ENCODE measurements at places on chromosomes 3 and 15.
A peak's percentile ranks its signal among the peaks of the same experiment; 100 is the strongest.

DNA sequence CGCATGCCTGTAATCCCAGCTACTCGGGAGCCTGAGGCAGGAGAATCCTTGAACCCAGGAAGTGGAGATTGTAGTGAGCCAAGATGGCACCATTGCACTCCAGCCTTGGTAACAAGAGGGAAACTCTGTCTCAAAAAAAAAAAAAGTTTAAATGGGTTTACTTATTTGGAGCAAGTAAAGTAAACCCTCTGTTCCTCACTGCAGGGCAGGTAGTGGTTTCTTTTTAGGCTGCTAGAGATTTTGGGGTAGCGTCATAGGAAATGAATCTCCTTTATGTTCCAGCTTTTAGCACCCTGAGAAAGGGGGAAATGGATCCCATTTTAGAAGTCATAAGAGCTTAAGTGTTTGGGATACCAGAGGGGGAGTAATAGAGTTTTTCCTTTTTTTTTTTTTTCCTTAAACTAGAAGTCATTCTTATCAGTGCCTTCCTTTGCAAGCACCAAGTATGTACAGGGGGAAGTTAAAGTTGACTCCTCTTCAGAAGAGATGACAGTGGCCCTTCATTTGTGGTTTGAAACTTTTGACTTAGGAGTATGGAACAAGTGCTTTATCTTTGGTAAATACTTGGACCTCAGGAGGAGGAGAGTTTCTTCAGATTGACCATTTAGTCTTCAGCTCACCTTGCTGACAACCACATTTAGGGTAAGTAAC, 8.0 kb downstream of the PXK start:
- no peak for DNase-seq

DNA sequence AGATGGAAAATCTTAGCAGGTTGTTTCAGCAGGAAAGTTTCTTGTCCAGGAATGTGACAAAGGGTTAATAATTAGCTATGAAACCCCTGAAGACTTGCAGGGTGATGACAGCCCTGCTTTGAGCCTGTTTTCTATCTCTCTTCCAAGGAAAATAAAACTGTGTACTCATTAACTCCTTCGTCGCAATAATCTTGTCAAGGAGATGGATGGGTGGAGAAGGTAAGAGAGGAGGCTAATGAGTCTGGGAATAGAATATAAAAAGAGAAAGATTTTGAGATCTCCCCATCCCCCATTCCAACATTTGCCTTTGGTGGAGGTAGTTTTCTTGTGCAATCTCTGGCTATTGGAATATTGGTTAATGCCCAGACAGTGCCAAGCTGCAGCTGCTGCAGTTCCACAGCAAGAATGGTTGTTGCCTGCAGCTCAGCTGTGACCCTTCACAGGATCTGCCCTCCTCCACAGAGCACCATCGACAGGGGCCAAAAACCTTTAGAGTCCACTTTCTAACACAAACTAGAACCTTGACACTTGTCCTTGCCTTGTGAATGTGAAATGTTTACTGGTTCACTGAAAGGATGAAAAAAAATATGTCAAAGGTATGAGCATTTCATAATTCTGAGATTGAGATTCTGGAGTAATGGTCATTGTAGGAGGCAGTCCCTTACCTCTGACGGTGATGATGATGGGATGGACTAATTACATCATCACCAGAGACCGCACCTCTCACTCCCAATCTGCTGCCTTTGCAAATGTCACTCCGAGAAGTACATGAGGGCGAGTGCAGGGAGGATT, 4.2 kb upstream of the LRIG1 start:
- no peak for DNase-seq

DNA sequence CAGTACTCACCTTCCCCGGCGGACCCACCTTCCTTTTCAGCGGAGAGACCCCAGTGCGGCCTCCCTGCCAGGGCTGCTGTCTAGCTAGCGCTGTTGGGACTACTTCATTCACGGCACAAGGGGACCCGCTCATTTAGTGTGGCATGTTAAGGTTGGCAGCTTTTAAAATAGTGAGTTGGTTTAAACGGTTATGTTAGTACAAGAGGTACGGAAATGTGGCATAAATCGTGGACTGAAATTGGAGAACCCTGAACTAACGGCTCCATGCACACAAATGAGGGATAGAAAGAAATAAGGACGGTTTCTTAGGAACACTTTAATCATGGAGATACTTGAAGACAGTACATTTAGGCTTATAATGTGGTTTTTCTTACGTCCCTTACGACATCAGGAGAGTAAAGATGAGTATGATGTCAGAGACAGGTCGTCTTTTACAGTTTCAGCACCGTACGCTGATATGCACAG, 752 bp downstream of the CEP63 start:
- DNase-seq = no peak

DNA sequence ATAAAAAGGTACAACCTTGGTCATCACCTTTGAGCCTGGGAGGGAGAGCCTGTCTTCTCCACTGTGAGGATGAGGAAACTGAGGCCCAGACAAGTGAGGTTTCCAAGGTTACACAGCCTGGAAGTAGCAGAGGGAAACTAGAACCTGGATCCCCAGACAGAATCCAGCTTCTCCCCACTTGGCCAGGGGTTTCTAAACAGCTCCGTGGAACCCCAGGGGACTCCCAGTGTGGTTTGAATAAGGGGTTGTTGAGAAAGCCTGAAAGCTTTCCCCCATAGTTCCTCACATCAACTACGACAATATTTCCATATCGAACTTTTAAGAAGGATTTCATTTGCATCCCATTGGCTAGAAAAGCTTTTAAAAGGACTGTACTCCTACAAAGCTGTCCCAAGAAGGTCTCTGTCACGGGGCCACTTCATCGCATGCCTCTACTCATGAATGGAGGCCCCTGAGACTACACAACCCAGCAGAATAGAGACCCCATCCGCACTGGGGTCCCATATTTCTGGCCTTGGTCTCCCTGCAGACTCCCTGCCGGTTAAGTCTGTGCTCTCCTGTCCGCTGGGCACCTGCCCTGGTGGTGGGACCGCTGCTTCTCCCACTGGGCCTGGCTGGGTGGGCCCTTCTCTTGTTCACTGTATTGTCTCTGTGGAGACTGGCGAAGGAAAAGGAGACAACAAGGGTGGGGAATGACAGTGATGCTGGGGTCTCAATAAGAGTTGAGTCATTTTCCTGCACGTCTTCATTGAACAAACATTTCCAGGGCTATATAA, 178.5 kb downstream of the SMAD6 start:
- DNase-seq = no peak

DNA sequence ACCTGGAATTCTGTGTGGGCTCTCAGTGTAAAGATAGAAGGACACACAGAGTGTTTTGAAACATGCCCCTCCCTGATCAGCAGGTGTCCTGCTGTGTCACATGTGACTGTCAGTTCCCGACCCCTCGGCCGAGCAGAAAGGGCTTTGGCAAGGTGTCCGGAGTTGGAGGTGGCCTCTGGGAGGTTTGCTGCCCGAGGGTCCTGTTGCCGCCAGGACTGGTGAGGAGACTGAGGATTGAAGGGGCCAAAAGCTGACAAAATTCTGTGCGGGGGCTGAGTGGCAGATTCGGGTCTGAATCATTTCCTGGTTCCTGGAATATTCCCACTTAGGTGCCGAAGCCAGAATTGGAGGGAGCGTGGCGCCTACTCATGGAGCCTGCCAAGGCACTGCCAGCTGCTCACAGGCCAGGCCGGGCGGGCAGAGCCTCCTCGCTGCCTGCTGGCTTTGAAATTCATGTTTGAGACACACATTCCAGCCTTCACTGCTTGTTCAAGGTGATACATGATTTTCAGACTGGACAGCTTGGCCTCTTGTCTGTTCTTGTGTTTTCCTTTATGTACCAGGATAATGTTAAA, 83.8 kb downstream of the APBA2 start:
- peak; percentile 29 for DNase-seq

DNA sequence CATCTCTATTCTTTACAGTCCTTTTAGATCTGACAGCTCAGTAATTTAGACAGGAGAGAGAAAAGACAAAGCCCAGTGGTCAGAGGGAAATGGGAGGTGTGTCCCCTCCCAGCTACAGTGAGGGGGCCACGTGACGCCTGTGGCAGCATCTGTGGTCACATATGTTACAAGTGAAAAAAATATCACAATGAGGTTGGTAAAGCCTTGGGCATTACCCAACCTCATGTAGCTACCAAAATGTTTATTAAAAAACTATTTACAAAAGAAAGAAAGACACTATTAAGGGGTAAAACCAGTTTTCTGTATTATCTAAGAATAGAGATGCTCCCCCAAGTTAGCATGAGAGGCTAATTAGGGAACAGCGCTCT, 42.9 kb upstream of the PLCL2 start:
- DNase-seq = no peak

DNA sequence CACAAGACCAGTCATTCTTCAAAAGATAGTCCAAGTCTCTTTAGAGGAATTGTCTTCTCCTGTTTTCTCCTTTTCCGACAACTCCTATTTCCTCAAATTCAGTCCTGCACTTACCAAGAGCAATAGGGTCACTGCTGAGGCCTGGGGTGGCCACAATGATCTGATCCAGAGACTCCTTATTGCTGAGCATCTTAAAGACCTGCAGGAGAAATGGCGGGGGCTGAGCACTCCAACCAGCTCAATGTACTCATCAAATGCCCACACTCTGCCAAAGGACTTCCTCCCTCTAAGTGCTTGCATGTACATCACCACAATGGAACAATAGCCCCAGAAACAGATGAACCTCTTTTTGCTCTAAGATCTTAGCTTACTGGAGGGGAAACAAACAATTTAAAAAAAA, 9.6 kb downstream of the UBL7 start:
- peak; percentile 20 for DNase-seq

DNA sequence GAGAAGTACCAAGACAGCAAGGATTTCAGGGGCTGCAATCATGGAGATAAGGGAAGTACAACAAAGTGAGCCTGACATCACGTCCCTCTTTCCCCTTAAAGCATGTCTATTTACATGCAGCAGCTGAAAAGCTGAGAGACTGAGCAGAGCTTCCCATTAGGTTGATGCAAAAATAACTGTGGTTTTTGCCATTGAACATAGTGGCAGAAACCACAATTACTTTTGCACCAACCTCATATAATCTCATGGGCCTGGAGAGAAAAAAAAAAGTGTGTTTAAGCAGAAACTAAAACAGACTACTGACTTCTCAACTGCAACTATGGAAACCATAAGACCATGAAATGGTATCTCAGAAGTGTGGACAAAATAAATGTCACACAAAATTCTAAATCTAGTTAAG, 48.3 kb downstream of the CCDC12 start:
- no peak for DNase-seq

DNA sequence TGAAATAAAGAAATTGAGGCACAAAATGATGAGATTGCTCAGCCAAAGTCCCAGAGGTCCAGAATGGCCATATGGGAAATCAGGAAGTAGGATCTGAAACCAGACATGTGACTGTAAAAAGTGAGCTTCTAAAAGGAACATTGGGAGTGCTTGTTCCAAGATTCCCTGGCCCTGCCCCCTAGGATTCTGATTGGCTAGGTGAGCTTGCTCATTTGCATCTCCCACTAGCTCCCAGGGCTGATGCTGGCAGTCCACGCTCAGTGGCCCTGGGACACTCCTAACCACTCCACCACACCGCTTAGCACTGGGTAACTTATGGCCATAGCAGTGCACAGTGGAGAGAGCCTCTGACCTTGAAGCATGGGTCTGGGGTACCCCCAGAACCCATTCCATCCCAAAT, 326.7 kb downstream of the NTRK3 start:
- no peak for DNase-seq

- DNase-seq = no peak
Measured at GRCh38 chr3:13109516-13109915, 36.3 kb upstream of the IQSEC1 start.

- DNase-seq = no peak
Measured at GRCh38 chr15:82128401-82129148, 82.8 kb upstream of the MEX3B start.

DNA sequence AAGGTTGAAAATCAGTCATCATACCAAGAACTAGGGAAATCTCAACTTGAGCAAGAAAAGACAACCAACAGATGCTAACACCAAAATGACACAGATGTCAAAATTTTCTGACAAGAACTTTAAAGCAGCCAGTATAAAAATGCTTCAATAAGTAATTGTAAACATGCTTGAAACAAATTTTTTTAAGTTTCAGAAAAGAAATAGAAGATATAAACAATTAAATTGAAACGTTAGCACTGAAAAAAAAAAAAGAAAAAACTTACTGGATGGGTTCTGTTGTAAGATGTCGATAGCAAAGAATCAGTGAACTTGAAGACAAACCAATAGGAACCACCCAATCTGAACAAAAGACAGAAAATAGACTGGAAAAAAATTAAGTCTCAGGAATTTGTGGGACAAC, 8.0 kb downstream of the MYD88 start:
- no peak for DNase-seq

DNA sequence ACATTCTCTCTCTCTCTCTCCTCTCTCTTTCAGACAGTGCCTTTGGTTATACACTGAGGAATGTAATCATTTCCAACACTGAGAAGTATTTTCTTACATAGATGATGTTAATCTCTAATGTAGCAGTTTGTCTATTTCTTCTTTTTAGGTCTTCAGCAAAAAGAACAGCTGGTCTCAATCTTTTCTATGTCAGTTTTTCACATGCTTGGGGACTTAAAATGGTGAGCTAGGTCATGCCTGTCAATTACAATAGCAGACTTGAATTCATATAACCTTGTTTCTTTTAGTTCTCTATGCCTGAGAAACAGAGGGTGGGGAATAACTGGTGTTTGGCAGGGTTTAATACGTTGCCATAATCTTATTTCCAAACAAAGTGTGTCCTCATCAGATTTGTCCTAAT, 786.2 kb downstream of the SQOR start:
- DNase-seq = no peak

DNA sequence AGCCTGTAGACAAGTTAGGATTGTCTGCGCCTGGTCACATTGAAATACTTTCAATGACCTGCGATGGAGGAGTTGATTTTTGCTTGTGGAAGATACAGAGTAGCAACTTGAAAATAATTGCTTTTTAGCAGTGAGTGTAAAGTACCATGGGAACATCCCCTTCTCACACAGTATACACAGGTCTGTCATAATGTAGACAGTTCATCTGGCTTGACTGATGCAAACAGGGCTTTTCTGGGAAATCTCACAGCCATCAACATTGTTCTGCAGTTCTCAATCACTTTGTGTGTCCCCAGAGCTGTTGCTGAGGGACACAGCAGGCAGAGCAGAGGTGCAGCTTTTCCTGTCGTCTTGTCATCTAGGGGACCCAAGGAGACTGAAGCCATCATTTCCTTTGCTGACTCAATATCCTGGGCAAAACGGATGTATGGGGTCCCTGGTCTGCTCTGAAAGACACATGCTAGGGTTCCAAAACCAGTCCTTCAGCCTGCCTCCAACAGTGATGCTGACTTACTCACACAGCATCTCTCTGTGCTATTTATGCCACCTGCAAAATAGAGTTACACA, 5.3 kb upstream of the REC114 start:
- DNase-seq = no peak
